Activated T-helper 2 cell treated with anti-CD3 and anti-CD28 coated beads, Interferon-gamma antibody, Interleukin-2, Interleukin-4, amounts not matched to agents 10 μg/mL and 5 μg/mL and 100 μg/mL, durations not matched to agents 14 hours and 24 hours and 36 hours (primary cell): ENCODE measurements at places on chromosomes 6 and 20. TPM values are rescaled to one million over a fixed set of nuclear protein-coding genes. Genes with fewer than 3 reads are reported as not detected.

GRCh38 chr6:45072673-45073072, 255.5 kb upstream of the RUNX2 start:
- H3K4me3 ChIP-seq: no peak overlapping the region
- H3K27ac ChIP-seq: no peak overlapping the region
- peaks cover 26% of the 10 kb centered on the region for H3K4me1 ChIP-seq
- peaks cover 5% of the 10 kb centered on the region for H3K36me3 ChIP-seq

Gene OR12D3
- total RNA-seq: not detected in 2 replicates

Gene TBX18
- total RNA-seq: not detected in 2 replicates

Gene RANBP9
- 50.7 and 55.7 TPM in 2 replicates for total RNA-seq

DNA sequence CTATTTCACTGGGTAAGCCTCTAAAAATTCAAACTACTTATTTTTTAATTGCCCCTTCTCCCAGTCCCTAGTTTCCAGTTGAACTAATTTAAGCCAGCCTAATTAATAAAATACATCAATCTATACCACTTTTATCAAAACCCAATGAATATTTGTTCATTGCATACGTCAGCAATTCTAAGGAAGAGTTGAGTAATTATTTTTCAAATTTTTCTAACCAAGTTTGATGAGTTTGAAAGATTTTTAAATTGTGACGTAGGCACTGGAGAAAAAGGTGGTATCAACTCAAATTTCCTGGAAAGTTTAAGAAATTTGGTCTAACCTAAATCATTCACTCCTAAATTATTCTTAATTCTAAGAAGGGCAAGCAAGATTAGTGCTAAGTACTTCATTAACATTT, 35.7 kb downstream of the COL21A1 start:
- no peak overlapping the region for H3K4me3 ChIP-seq
- no peak for DNase-seq
- no peaks in the 10 kb centered on the region for H3K27me3 ChIP-seq
- H3K4me1 ChIP-seq: no peaks in the 10 kb centered on the region
- H3K27ac ChIP-seq: no peak overlapping the region
